ENCODE measurements at places on chromosomes 4 and X.
A peak's percentile ranks its signal among the peaks of the same experiment; 100 is the strongest.

DNA sequence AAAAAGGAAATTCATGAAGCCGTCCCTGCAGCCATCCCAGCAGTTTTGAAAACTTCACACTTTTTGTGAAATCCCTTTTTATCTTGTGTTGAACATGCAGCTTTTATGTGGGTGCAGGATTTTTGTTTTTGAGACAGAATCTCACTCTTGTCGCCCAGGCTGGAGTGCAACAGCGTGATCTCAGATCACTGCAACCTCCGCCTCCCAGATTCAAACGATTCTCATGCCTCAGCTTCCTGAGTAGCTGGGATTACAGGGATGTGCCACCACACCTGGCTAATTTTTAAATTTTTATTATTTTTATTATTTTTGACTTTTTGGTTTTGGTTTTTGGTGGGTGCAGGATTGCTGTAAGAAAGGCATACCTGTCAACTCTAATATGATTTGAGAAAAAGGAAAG is 8.0 kb upstream of the MSMO1 start:
- no peak for DNase-seq

- DNase-seq, result no peak
These were observed 4.1 kb downstream of the DIAPH2 start for GRCh38 chrX:96688789-96689188.

GRCh38 chr4:143488687-143489086 is 24.8 kb upstream of the SMARCA5 start:
- no peak for DNase-seq

- no peak for DNase-seq
These were observed 1.0 kb upstream of the TBC1D9 start for GRCh38 chr4:140757232-140757630.

DNA sequence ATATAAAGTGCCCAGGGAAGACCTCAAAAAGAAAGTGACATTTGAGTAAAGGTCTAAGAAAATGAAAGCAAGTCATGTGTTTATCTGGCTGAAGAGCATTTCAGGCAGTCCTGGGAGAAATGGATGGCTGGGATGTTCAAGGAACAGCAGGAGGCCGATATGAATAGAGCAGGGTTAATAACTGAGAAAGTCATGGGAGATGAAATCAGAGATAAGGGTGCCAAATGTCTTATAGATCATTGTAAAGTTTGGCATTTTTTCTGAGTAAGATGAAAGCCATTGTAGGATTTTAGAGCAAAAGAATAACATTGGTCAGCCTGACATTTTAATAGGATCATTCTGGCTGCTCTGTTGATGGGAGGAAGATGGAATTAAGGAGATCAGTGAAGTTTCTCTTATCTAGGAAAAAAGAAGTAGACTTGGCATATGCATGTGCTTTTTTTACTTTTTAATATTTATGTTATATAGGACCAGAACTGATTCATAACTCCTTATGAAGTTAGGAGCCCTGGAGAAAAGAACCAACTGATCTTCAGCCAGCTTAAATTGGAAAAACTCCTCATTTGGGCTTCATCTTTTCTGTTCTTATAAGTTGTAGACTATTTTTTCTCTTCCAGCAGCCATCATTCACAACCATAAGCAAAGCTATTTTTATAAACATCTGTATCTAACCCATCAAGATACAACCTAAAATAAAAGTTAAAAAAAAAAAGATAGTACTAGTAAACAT is 18.6 kb downstream of the AIMP1 start:
- no peak for DNase-seq

GRCh38 chr4:15677507-15677988 is 4.1 kb upstream of the FAM200B start:
- no peak for DNase-seq

- no peak for DNase-seq
These were observed 440.7 kb downstream of the IL15 start for GRCh38 chr4:142077048-142077447.

DNA sequence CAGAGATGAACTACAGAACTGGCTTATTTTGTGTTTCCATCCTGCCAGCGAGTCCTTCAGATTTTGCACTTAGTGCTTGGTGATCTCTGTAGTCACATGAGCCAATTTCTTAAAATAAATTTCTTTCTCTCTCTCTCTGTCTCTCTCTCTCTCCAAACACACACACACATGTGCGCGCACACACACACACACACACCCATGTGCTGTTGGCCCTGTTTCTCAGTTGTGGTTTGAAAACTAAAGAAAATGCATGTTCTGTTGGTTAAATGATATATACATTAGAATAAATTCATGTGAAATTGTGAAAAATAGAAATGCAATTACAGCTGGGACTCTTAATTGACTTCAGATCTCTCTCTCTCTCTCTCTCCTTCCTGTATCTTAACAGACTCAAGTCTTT is 399.3 kb downstream of the FAT4 start:
- DNase-seq, result no peak

- no peak for DNase-seq
These were observed 57.7 kb upstream of the PASD1 start for GRCh38 chrX:151505796-151506195.

GRCh38 chr4:72901553-72901952 is 168.0 kb downstream of the COX18 start:
- no peak for DNase-seq

GRCh38 chr4:169582706-169583105 is 29.7 kb downstream of the NEK1 start:
- DNase-seq, result no peak

DNA sequence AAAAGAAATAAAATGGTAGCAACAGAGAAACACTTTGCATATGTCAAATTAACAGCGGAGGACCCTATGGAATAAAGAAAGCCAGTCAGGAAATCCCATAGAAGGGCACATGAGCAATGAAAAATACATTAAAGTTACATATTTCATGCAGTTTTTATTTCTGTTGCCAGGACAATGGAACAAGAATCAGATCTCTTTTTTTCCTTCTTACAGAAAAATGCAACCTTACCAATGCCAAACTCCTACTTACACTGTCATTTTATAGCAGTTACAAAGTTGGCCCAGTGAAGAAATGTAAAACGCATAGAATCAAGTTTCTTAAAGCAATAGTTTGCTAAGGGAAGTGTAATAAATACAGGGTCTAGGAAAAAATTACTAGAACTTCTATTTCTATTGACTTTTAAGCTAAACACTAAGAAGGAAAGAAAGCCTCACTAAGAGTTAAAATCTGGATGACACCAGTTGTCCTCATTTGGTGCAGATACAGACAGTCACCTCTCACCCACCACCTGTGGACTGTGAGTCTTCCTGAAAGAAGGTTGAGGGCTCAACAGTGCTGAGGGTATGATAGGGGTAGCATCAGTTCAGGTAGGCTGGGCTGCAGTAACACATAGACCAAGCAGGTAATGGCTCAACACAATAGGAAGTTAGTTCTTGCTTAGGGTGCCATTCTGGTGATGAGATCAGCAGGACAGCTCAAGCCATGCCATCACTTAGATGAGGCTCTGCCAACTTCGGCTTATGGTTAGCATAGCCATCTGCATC is 224.6 kb downstream of the ANAPC10 start:
- no peak for DNase-seq

DNA sequence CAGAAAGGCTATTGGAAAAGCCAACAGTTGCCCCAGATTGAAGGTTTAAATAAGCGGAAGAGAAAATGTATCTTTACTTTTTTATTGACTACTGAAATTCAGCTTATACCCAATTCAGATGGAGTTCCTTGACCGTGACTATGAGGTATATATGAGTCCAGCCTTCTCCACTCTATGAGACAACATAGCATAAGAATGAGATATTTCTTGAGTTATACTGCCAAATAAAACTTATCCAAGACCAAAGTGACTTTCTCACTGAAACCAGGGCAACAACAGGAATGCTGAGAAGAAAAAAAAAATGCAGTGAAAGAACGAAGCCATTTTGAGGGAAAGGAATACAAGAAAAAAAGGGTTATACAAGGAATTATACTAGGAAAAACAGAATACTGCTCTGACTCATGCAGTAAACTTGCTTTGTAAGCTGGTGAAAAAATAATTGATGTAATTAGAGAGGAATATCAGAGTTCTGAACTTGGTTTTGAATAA is 16.3 kb upstream of the PDK3 start:
- DNase-seq, result no peak

GRCh38 chr4:24211856-24212255 is 322.0 kb upstream of the PPARGC1A start:
- no peak for DNase-seq

DNA sequence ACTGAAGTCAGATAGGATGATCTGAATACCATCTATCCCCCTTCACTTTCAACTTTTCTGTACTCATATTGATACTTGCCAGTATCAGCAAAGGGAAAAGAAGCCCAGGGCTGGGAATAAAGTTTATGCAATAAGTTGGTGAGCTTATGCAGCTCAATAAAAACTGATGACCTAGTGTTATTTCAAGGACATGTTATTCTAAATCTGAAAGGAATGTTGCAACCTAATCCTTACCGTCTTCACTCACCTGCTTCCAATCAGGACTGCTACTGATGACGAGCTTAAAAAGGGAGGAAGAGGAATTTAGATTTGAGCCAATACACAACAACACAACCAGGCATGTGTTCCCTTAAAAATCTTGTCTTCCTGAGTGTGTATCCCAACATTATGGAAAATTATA is 419.9 kb downstream of the SPRY1 start:
- no peak for DNase-seq

- no peak for DNase-seq
These were observed 4.3 kb downstream of the QRFPR start for GRCh38 chr4:121376556-121376955.

DNA sequence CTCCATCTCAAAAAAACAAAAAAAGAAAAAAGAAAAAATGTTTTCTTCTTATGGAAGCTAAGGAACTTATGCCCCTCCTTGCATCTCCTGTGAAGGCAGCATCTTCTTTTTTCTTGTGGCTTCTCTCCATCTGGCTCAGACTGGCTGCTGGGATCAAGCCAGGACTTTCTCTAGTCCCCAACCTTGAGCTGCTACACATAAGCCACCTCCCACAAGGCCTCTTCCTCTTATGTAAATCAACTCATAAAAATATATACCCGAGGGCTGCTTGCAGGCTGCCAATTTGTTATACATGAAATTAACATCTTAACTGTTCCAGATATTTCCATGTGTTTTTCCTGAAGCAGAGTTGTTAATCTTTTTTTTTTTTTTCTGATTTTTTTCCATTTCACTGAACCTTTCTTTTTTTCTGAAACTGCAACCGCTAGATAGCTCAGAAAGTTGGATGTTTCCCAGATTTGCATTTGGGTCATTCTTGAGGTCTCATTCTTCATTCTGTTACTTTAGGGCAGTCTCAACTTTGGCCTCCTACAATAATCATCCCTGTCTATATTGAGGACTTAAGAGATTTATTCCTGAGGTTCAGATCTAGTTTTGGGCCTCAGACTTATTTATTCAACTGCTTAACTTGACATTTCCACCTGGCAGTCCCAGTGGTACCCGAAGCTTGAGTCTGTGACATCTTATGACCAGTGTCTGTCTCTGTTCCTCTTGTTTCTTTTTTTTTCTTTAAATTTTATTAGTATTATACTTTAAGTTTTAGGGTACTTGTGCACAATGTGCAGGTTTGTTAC is 10.3 kb downstream of the SNX25 start:
- no peak for DNase-seq

- DNase-seq, result no peak
These were observed 10.5 kb downstream of the ANTXR2 start for GRCh38 chr4:80062527-80062926.

DNA sequence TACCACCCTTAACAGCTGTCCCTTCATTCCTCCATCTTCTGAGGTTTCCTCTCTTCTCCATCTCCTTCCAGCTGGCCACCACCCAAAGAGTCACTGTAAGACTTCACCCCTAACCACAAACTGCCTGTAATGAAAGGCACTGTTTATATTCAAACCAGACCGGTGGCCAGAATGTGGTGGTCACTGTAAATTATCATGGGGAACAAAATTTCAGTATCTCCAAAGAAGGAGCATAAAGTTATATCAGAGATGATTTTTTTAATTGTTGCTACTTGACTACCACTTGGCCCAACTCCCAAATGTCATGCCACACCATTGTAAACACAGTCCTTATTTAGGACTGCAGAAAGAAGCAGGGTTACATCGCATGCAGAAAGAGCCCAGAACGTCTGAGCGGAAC is 44.8 kb downstream of the SMARCA1 start:
- DNase-seq, result no peak

DNA sequence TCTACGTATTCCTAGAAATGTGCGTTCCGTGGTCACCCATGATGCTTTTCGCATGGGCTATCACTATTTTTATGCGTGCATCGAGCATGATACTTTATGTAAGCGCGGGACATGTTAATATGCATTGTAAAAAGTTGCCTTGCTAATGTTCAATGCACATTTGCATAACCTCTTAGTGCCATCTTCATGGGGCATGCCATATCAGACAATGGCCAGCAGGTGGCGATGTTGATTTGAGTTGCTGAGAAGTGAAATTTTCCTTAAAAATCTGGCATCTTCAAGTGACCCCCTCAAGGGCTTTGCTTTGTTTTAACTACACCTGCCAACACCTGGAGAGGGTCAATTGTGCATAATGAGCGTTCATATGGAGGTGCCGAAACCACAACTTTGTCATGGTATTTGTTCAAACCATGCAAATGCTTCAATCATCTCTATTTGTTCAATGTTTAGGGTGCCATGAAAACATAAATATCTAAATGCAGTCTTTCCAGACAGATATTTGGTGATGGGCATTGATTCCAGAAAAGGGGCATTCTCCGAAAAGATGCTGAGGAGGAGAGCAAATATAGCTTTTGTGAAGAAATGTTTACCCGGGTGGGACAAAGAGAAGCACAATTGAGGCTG is 833.9 kb upstream of the PRKX start:
- DNase-seq, result peak; percentile 32

DNA sequence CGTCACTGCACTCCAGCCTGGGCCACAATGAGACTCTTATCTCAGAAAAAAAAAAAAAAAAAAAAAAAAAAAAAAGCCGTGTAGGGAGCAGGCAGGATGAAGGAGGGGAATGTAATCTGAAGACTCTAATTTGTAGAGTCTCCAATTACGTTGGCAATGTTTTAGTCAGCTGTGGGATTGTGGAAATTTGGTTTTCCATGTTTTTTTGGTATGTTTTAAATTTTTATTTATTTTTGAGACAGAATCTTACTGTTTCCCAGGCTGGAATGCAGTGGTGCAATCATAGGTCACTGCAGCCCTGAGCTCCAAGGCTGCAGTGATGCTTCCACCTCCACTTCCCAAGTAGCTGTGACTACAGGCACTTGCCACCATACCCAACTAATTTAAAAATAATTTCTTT is 56.5 kb downstream of the NSD2 start:
- DNase-seq, result no peak

- DNase-seq, result no peak
These were observed 87.4 kb downstream of the CCDC160 start for GRCh38 chrX:134324359-134324758.

Measured in CD4-positive, alpha-beta T cell treated with Interleukin-2 at 100 ng/mL for 4 hours (primary cell).